Activated naive CD8-positive, alpha-beta T cell treated with anti-CD3 and anti-CD28 coated beads, Interleukin-2, amount 10 ng/mL, durations not matched to agents 7 days and 5 days (primary cell): ENCODE measurements at places on chromosomes 2 and 18.

- no peak for DNase-seq
Measured at GRCh38 chr2:151260573-151261230, 961 bp downstream of the RBM43 start.

DNA sequence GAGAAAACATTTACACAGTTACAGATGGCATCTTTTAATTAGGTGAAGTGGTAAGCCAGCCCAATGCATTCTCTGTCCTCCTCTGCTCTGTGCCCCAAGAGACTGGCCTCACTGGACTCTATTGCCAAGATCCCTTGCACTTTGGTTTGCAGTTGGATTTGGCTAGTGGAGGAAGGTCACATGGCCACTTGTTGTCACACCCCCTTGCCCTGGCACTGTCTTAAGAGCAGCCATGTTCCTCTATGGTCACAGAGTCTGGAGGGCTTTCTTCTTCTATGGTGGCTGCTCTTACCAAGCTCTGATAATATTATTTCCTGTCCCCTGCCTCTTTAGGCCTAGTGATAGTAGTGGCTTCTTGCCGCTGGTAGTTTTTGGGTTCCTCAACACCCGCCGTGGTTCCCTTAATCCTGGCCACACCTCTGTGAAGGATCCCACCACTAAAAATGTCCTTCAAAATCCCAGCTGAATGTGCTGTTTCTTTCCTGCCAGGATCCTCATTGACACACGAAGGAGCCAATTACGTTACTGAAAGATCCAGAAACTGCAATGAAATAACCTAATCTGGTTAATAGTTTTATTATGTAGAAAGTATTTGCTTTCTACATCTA lies 111.1 kb downstream of the CDC42EP3 start:
- DNase-seq, result no peak

DNA sequence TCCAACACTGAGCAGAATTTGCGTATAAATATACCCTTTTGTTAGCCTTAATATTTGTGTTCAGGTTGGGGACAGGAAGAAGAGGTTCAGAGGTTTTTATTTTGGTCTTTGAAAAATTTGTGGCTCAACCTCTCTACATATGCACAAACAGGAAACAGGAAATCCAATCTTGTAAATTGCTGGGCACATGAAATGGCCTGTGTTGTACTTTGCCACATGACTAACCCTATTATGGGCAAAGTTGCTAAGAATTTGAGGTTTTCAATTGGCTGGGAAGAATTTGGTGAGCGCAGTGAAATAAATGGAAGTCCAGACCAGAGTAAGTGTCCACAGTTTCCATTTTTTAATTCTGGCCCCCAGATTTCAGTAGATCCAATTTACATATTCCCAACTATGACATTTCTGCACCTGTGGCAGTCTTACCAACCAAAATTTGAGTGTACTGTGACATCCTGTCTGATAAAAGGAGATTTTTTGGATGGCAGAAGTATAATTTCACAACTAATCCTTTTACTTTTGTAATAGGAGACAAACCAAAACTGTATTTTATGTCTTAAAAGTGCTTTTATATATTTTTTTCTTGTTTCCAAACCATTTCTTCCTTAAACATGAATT lies 63.6 kb downstream of the COX7A2L start:
- no peak for DNase-seq

DNA sequence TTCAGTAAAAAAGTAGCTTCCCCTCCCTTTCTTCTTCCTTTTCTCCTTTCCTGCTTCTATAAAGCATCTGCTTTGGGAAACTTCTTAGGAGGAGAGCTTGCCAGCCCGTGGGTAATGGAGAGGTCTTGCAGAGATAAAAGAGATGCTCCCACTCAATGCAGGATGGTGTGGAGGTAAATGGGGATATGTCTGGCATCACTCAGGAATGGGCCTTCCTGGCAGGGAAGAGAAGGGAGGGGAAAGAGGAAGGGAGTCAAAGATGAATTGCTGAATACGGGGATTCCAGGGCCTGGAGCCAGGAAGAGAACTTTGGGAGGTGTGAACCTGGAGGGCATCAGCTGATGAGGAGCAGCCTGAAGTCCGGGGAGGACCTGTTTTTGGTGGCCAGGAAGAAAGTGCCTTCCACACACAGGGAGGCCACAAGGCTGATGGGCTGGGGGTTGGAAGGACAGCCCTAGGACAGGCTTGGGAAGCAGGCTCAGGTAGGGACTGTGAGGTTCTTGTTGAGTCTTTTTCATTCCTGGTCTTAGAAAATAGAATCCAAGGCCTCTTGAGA lies 25.2 kb downstream of the IL1B start:
- DNase-seq, result no peak

- DNase-seq, result no peak
Measured at GRCh38 chr2:102592601-102593000, 26.8 kb upstream of the SLC9A2 start.

DNA sequence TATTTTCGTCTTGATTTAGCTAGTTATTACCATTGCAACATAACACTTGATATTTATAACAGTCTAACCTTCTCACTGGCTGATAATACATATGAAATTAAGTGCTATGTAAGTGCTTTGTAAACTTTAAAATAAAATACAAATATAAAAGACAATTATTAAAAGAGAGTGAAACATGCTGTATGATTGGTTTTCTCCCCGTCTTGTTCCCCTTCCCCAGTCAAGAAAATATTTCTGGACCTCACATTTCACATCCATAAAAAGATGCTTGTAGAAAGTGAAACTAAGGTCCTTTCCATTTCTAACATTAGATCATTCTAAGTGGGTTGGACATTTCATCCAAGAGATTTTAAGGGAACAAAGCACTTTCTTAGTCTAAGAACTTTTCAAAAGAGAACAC lies 310.2 kb upstream of the LRATD1 start:
- no peak for DNase-seq

GRCh38 chr2:188079196-188079595 lies 212.5 kb upstream of the GULP1 start:
- no peak for DNase-seq

GRCh38 chr2:172012677-172013391 lies 13.1 kb downstream of the METAP1D start:
- no peak for DNase-seq

DNA sequence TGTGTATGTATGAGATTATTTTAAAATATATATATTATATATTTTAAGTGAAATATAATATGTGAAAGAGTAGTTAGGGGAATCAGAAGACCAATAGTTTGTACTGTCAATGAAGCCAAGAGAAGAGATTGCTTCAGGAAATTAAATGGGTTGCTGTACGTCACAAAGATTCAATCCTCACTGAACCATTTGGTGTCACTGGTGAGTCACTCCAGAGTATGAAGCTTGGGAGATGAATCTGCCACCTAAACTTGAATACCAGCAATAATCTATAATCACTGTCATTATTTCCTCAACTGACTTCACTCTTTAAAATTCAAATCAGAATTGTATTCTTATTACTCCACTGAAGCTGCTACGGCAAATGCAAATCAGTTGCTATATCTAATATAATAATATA lies 41.9 kb upstream of the SCN9A start:
- DNase-seq, result no peak

GRCh38 chr2:10272464-10272863 lies 30.2 kb upstream of the HPCAL1 start:
- no peak for DNase-seq

- no peak for DNase-seq
Measured at GRCh38 chr2:162521871-162522650, 178.1 kb downstream of the GCA start.

GRCh38 chr18:68847219-68847837 lies 49.4 kb downstream of the CCDC102B start:
- DNase-seq, result no peak

DNA sequence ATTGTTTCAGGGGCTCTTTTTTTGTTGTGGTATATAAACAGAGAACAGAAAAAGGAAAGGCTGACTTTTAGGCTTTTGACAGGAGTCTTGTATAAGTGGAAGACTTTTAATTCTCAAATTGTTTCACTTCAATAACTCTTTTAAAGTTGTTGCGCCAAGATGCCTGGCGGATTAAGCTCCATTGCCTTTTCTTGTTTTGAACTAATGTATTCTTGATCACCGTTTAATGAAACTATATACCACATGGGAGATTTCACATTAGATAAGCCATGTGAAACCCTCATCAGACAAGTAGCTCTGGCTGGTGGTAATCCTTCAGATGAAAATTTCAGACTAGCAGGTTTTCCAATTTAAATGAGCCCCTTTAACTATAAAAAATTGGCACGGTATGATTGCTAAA lies 257.4 kb downstream of the CCDC178 start:
- no peak for DNase-seq

GRCh38 chr18:76507830-76508385 lies 12.9 kb upstream of the ZNF516 start:
- DNase-seq, result no peak

DNA sequence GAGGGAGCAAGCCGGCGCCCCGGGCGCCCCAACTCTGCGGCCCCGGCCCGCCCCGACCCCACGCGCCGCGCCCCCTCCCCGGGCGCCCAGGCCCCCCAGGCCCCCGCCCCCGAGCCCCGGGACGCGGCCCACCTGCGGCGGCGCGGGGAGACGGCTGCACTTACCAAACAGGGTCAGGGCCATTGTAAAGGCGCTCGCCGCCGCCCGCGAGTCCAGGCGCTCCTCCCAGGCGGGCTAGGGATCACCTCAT lies 526 bp downstream of the CHN1 start:
- DNase-seq, result no peak

DNA sequence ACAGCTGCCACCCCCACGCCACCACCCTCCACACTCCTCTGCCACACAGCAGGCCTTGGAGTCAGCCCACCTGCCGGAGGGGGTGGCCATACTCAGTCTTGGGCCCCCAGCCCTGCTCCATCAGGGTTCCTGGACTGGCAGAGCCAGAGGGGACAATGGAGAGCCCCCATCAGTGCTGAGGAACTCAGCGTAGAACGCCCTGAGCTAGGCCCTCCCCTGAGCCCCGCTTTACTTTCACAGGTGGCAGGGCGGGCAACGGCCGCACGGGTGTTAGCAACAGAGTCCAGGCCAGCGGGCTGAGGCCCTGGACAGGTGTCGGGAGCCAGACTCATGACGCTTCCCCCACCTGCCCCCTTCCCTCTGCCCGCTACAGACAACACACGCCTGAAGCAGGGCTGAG lies 47.1 kb downstream of the FOSL2 start:
- DNase-seq, result no peak

- no peak for DNase-seq
Measured at GRCh38 chr2:177698281-177698680, 305.7 kb downstream of the AGPS start.

- peak; percentile 34 for DNase-seq
Measured at GRCh38 chr2:157404363-157404762, 39.5 kb downstream of the CYTIP start.

- no peak for DNase-seq
Measured at GRCh38 chr2:200306196-200306930, at the start of gene SPATS2L. Gene SPATS2L (plus strand): TSS chr2:200306693. CDS start chr2:200389245, 82,552 bp downstream.

GRCh38 chr2:217977840-217978535 lies 24.8 kb downstream of the TNS1 start:
- no peak for DNase-seq

DNA sequence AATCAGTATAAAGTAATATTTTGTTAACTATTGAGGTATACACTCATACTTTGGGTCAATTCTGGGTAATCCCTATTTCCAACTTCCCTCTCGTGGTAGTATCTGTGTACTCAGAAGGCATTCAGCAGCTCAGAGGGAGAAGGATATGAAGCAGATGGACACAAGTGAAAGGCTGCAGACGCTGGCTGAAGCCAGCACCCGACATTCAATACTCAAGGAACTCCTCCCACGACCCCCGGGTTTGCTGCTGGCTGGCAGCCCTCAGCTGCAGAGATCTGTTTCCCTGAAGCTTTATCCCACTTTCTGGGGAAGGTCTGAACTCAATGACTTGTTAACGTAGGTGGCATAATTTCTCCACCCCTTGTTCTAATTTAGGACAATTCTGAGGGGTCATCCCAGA lies 847.3 kb upstream of the SOX11 start:
- DNase-seq, result no peak

DNA sequence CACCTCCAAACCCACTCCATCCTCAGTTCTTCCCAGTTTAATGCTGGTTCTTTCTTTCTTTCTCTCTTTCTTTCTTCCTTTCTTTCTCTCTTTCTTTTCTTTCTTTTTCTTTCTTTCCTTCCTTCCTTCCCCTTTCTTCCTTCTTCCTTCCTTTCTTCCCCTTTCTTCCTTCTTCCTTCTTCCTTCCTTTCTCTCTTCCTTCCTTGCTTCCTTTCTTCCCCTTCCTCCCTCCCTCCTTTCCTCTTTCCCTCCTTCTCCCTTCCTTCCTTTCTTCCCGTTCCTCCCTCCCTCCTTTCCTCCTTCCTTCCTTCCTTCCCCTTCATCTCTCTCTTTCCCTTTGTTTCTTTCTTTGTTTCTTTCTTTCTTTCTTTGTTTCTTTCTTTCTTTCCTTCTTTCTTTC lies 50.9 kb downstream of the PDCL3 start:
- DNase-seq, result no peak

GRCh38 chr2:108447947-108448677 lies 894 bp upstream of the GCC2 start:
- DNase-seq, result no peak

DNA sequence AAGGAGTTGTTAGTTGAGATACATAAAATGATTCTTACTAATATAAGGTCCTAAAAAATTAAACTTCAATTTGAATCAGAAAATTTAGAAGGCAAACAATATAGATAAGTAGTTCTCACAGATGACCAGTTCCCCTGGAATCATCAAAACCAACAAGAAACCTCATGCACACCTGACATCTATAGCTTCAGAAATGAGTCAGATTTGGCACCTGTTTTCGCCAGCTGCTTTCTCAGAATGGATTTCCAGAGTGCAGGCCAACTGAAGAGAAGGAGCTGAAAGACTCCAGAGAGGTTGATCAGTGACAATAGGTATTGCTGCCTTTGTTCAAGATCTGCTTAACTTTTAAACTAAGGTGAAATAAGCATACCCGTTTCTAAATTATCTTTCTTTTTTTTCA lies 192.4 kb downstream of the RDH14 start:
- DNase-seq, result no peak

- DNase-seq, result no peak
Measured at GRCh38 chr2:30655660-30656059, 151.6 kb downstream of the CAPN13 start.

GRCh38 chr18:22981274-22982133 lies 48.4 kb downstream of the RBBP8 start:
- DNase-seq, result no peak

DNA sequence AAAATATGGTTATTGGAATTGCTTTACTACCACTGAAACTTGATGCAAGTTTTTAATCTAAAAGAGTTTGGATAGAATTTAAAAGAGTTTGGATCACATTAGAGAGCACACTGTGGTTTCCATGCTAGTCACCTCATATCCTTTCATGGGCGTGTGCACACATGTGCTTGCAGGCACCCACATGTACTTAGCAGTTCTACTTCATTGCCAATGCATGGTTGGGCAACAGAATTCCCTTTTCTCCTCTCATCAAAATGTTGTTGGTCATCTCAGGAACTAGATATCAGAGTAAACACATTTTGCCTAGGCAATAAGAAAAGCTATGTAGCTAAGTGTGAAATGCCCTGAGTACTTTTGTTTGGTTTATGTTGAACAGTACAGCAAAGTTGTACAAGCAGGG lies 254.1 kb upstream of the RASGRP3 start:
- no peak for DNase-seq

DNA sequence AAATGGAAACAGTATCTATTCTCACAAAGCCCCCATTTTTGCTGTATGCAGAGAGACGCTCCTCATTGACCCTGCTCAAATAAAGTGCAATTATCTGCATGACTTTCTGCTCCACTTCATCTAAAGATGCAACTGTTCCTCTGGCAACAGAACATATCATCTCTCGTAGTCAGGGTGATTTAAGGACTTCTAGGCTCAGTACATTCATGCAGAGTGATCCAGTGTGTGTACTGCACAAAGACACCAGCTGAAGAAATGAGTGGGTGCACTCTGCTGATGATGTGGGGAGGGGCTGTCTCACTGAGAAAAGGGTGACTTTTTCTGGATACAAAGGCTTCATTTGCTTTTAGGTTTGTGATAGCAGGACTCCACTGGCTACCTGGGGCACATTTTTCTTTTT lies 355.2 kb downstream of the GALNT13 start:
- no peak for DNase-seq
